Activated naive CD4-positive, alpha-beta T cell treated with anti-CD3 and anti-CD28 coated beads, Interleukin-2, amount 10 ng/mL, durations not matched to agents 7 days and 5 days (primary cell): ENCODE measurements at places on chromosomes 7 and 10.

GRCh38 chr7:135467207-135467711, 42.6 kb downstream of the CNOT4 start:
- no peak for DNase-seq
- H3K4me1 ChIP-seq, result peaks cover 7% of the 10 kb centered on the region
- no peaks in the 10 kb centered on the region for H3K27me3 ChIP-seq

DNA sequence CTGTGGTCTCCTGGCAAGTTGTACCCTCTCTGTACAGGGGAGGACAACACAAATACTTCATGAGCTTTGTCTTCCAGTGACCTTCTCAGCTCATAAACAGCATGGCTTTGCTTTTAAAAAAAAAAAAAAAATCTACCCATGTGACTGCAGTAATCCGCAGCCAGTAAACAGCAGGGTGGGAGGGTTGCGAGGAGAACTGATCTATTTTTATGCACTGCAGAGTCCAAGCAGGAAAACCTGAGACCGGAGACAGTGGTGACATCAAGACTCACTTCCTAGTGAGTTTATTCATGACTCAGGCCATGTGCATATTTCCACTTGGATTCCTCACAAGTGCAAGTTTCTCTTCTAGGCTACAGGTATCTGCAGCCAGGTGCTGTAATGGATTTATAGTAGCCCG, 127.9 kb downstream of the NRF1 start:
- DNase-seq, result no peak
- peak overlapping the region; percentile 3 for H3K27ac ChIP-seq
- H3K27me3 ChIP-seq, result no peaks in the 10 kb centered on the region
- H3K4me3 ChIP-seq, result no peak overlapping the region
- H3K36me3 ChIP-seq, result peaks cover 8% of the 10 kb centered on the region

DNA sequence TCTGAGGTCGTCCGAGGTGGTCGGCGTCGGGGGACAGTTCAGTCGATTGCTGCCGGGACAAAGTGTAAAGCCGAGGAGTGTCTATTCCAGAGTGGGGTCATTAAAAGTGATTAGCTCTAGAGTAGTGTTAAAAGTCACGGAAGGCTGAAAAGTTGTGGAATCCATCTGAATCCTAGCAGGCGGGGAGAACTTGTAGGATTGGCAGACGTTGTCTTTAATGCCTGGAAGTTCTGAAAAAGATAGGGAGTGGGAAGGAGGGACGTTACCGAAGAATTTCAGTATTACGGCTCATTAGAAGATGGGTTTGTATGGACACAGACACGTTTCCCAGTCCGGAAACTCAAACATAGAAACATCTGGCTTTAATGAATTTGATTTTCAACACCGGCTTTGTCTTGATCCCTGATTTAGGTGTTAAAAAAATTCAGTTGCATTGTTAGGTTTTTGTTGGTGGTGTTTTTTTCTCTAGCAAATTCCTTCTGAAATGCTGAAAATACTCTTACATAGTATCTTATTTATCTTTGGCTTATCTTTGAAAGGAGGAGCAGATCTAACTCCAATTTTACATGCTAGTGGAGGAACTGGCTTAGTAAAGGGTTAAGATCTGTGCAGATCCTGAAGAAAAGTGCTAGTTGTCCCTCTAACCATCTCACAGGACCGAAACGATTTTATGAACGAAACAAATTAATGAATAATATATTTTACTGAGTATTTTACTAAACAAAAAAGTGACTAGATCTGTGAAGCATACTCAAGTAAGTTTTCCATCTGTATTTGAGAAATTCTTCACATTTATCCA, 900 bp downstream of the MKLN1 start:
- peaks cover 33% of the 10 kb centered on the region for H3K36me3 ChIP-seq
- peaks cover 48% of the 10 kb centered on the region for H3K4me1 ChIP-seq
- DNase-seq, result no peak
- H3K27ac ChIP-seq, result peak overlapping the region; percentile 92

- no peak for DNase-seq
- H3K4me1 ChIP-seq, result peaks cover 8% of the 10 kb centered on the region
- no peaks in the 10 kb centered on the region for H3K27me3 ChIP-seq
- H3K4me3 ChIP-seq, result no peak overlapping the region
- H3K27ac ChIP-seq, result no peak overlapping the region
Observed at GRCh38 chr7:155710530-155710929, 66.1 kb downstream of the RBM33 start.

- H3K27me3 ChIP-seq, result peaks cover 9% of the 10 kb centered on the region
- DNase-seq, result no peak
- no peak overlapping the region for H3K4me3 ChIP-seq
- peaks cover 5% of the 10 kb centered on the region for H3K4me1 ChIP-seq
Observed at GRCh38 chr10:118844731-118845521, 90.2 kb upstream of the CACUL1 start.

DNA sequence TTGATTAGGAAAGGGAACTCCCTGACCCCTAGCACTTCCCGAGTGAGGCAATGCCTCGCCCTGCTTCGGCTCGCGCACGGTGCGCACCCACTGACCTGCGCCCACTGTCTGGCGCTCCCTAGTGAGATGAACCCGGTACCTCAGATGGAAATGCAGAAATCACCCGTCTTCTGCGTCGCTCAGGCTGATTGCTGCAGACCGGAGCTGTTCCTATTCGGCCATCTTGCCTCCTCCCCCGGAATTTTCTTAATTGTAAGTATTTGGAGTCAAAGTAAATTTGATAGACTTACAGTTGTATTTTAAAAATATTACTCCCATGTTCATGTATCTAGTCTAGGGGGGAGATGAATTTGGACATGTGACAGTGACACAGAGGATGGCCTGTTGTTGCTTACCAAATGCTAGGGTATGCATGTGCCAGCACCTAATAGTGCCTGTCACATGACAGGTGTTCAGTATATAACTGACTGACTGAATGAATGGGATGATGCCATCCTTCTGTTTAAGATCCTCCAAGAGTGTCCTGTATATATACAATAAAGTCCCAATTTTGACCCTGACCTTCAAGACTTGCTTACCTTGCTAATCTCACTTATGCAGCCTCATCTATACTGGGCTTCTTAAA, 42.0 kb upstream of the ICA1 start:
- no peaks in the 10 kb centered on the region for H3K27me3 ChIP-seq
- H3K36me3 ChIP-seq, result no peaks in the 10 kb centered on the region
- no peaks in the 10 kb centered on the region for H3K4me1 ChIP-seq

DNA sequence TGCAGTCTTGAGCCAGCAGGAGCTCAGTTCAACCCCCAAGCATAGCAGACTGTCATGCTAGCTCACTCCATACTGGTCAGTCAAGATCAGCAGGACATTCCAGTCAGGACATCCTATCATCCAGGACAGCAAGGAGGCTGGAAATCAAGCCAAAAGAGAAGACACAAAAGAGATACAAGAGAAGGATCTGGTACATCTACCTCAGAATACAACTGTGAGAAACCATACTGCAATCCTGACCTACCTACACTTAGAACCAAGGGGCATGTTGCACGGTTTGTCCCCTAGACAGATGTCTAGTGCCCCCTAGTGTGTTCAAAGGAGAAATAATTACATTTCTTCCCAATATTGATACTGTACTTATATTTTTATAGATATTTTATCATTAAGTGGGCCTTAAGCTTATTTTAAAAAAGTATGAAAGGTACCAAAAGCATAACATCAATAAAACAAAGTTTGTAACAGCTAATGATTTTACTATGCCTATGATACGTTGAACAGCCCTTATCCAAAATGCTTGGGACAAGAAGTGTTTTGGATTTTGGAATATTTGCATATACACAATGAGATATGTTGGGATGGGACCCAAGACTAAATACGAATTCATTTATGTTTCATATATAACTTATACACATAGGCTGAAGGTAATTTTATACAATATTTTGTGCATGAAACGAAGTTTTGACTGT, 26.7 kb downstream of the ERCC6 start:
- DNase-seq, result peak; percentile 34
- H3K27ac ChIP-seq, result no peak overlapping the region
- no peak overlapping the region for H3K4me3 ChIP-seq
- H3K27me3 ChIP-seq, result peaks cover 26% of the 10 kb centered on the region

GRCh38 chr10:130493446-130494145, 357.4 kb downstream of the GLRX3 start:
- H3K4me1 ChIP-seq, result no peaks in the 10 kb centered on the region
- H3K4me3 ChIP-seq, result no peak overlapping the region
- H3K27me3 ChIP-seq, result no peaks in the 10 kb centered on the region
- H3K27ac ChIP-seq, result no peak overlapping the region

DNA sequence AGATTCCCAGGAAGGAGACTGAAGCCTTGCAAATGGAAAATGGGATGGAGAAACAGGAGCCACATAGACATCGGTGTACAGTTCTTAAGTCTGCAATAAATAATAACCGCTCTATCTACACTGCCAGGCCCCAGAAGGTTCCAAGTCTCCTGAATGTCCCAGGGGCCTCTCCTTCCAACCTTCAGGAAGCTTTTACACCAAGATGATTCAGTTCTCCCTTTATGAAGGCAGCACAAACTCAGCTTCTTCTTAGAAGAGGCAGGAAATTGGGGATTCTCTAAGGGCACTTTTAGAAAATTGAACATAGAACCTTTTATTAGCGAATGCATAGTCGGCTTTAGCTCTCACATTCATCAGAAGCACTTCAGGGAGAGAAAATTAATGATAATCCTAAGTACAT, 130.8 kb upstream of the LYZL1 start:
- H3K4me3 ChIP-seq, result no peak overlapping the region
- H3K4me1 ChIP-seq, result no peaks in the 10 kb centered on the region
- H3K27me3 ChIP-seq, result peaks cover 9% of the 10 kb centered on the region
- DNase-seq, result no peak
- H3K27ac ChIP-seq, result no peak overlapping the region

DNA sequence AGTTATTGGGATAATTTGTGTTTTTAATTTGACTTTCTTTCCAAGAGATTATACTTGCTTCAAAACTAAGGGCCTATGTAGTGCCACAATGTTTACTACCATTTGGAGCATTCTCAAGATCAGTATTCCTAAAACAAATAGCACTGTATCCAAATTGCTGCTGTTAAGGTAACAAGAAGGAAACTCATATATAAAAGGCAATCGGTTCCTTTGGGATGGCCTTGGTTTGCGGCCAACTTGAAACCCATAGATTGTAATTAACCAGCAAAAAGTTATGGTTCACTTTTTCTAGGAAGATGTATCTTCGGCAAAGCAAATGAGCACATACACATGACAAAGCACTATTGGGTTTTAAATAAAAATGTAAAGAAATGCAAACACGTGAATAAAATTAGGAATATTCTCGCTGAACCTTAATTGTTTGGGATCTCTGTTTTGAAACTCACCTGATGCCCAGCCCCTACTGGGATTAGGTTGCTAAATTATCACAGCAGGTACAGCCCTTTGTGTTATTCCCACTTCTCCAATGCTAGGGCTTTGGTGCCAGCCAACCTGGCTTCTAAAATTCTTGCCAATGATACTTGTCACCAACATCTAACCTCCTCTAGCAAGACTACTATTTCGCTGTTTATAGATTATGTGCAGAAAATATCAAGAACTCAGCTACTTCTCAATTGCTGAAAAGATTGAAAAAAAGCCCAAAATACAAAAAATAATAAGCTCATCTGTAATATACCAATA, 16.0 kb downstream of the CDNF start:
- H3K27ac ChIP-seq, result no peak overlapping the region
- peaks cover 5% of the 10 kb centered on the region for H3K4me1 ChIP-seq
- no peak overlapping the region for H3K4me3 ChIP-seq
- H3K36me3 ChIP-seq, result no peaks in the 10 kb centered on the region

DNA sequence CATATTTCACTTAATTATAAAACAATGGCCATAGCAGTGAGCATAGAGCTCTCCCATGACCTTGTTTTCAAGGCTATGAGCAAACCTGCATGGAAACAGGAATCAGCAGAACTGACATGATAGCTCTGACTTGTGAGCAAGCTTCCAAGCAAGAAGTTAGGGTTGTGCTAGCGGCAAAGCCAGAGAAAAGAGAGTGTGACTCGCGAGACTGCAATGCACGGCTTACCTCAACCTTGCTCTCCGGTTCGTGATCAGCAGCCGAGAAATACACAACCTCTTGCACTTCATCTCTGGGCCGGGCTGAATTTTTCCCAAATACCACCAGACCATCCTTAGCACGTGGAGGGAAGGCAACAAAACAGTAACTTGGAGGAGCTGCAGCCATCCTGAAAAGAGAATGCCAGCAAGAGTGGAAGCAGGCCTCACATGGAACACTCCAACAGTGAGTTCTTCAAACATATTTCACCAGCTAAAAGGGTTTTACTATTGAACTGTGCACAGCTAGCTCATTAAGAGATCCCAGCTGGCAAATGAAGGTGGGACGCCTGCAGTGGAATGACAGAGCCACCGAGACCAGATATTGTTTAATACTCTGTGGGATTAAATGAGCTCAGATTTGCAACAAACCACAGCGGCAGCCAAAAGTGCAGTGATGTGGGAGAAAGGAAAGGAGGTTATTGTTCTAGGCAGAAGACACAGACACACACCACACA, 20.8 kb downstream of the SCRN1 start:
- no peak for DNase-seq
- H3K27ac ChIP-seq, result no peak overlapping the region
- no peak overlapping the region for H3K4me3 ChIP-seq

GRCh38 chr7:45328403-45328981, 170.9 kb downstream of the RAMP3 start:
- no peak for DNase-seq
- peaks cover 6% of the 10 kb centered on the region for H3K4me1 ChIP-seq
- H3K27ac ChIP-seq, result no peak overlapping the region
- H3K27me3 ChIP-seq, result peaks cover 8% of the 10 kb centered on the region
- no peaks in the 10 kb centered on the region for H3K36me3 ChIP-seq

DNA sequence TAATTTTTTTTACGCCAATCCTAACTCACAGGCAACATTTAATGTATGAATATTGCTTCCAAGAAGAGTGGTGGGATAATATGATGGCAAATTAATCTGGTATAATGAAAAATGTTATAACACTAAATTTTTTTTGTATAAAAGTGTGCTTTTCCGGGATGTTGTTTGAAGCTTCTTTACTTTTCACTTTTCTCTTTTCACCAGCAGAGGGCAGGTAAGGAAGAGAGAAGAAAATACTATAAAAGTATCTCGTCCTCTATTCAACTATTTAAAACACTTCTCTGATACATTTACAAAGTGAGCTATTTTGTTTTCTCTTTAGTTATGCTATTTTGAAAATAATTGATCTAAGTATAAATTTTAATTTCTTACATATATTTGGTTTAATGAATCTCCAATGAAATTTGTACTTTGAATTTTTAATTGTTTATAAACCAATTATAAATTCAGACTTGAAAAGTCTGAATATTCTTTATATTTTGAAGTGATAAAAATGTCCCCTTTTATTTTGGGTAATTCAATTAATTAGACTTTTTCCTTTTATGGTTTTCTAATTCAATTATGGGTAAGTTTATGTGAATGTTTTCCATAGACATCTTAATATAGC, 20.7 kb upstream of the CFTR start:
- H3K4me1 ChIP-seq, result no peaks in the 10 kb centered on the region
- no peak overlapping the region for H3K4me3 ChIP-seq
- H3K27me3 ChIP-seq, result no peaks in the 10 kb centered on the region
- DNase-seq, result no peak

DNA sequence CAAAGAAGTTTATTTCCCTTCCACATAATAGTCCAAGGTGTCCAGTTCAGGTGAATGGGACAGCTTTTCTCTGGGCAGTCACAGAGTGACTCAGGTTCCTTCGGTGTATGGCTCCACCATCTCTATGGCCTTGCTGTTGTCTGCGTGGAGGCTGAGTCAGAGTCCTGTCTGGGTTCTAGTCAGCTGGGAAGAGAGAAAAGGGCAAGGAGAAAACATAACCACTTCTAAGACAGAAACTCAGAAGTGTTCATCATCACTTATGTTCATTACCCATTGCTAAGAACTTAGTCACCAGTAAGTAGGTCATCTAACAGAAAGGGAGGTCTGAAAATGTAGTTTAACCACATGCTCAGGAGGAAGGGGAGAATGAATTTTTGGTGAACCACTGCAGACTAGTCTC, 32.4 kb upstream of the CCDC7 start:
- DNase-seq, result no peak
- H3K4me1 ChIP-seq, result no peaks in the 10 kb centered on the region
- H3K36me3 ChIP-seq, result no peaks in the 10 kb centered on the region
- H3K27me3 ChIP-seq, result peaks cover 5% of the 10 kb centered on the region
